ENCODE measurements at places on chromosomes 6 and 20.

DNA sequence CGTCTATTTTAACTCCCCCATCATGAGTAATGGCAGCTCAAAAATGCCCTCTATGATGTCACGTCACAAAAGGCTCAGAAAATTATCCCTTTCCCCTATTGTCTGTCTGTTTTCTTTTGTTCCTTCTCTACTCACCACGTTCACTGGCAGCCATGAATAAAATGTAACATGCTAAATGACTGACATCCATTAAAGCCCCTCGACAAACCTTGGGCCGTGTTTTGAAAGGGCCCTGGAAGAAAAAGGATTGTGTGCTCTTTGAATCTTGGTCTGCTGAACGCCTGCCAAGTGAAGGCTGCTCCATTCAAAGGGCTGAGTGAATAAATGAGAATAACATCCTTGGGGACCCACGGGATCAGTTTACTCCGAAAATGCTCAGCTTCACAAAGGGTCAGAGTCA, 118.7 kb downstream of the RPS12 start:
- DNase-seq: no peak

DNA sequence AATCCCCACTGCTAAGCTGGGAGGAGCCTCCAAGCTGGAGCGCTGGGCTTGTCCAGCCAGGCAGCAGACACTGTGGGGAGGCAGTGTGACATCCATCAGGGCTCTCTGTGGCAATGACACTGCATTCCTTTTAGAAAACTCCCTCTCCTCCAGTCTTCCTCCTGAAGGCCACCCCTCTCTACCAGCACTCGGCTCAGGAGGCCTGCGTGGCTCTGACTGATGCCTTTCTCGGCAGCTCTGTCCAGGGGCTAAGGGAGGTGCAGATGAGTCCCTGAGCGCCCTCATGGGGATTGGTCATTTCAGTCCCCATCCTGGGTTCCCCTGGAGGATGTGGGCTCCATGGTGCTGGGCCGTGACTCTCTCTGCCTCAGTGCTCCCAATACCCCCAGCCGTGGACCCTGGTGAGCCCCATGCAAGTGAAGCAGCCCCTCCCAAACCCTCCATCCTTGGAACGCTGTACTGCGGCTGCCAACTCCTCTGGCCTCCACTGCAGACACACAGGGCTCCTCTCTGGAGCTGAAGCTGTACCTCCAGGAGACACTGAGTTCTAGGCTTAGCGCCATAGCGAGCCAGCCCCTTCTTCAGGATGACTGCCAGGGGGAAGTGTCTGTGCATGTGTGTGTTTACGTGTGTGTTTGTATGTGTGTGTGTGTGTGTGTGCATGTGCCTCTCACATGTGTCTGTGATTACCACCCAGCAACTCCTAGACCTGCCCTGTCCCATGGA, 209.6 kb downstream of the ERMARD start:
- DNase-seq: no peak

- DNase-seq: no peak
These were observed 36.9 kb upstream of the NT5E start for GRCh38 chr6:85412911-85413430.

- no peak for DNase-seq
These were observed 39.3 kb downstream of the ATXN1 start for GRCh38 chr6:16721977-16722376.

DNA sequence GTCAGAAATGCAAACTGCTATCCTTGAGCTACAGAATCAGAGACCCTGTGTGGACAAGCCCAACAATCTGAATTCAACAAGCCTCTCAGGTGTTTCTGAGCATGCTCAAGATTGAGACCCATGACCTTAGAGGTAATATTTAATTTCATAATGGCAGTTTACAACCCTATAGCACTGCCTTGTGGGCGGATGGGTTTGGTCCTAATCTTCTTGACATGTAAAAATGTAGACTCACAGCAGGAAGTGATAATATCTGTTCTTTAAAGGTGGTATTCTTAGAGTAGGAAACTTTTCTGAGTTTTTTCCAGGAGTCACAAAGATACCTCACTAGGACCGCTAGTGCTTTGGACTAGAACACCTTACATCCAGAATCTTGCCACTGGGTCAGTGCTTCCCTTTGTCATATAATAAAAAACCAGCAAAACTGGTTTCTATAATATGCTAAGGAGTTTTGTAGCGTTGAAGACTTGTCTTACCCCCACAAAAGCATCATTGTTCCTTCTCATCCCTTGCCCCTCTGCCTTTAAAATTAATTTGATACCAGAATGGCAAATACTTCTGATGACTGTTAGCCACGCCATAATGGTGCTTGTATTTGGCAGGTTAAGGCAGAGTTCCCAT, 52.6 kb downstream of the E2F3 start:
- DNase-seq: no peak

GRCh38 chr6:133341607-133342158, 100.5 kb downstream of the EYA4 start:
- no peak for DNase-seq

GRCh38 chr6:137157601-137158000, 15.8 kb downstream of the IL22RA2 start:
- no peak for DNase-seq

DNA sequence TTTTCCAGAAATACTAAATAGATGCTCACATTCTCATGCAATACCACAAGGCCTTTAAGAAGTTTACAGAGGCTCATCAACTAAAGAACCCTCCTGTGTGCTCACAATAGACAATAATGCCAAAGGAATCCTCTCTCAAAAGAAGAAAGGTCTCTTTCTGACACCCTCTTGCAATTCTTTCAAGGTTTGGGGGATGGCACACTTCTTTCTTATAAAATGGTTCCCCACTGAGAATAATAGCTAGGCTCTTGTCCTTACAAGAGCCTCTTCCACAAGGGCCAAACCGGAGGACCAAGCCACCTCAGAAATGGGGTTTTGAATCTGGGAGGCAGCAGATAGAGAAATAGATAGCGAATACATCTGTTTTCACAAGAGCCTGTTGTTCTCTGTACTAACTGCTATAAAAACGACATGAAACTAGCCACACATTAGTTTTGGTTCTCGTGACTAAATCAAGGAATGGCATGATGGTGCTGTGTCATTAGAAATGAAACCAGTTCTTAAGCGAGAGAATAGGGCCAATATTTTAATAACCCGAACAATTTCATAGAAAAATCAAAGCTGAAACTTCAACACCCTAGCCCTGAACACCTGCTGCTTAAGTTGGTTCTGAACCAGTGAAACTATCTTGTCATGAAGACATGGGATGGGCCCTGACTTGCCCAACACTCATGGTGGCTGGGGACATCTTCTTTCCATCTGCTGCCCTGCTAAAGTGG, 81.1 kb downstream of the PRDM1 start:
- DNase-seq: no peak

DNA sequence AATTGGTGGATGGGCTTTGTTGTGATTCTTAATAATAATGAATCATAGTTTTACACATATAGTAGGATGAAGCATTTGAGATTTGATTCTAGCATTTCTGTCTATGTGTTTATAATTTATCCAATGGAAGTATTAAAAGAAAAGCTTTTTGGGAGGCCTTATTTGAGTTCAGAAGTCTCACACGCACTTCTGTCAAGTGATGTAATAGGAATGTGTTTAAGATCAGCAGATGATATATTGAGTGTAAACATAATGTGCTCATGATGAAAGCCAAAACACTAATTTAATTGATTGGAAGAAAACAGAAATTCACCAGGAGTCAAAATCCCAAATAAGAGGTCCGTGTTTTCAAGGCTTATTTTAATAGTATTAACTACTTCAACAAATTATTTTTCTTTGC, 435.6 kb upstream of the HSF2 start:
- DNase-seq: no peak

GRCh38 chr6:84224251-84224650, 3.2 kb downstream of the CEP162 start:
- DNase-seq: no peak

DNA sequence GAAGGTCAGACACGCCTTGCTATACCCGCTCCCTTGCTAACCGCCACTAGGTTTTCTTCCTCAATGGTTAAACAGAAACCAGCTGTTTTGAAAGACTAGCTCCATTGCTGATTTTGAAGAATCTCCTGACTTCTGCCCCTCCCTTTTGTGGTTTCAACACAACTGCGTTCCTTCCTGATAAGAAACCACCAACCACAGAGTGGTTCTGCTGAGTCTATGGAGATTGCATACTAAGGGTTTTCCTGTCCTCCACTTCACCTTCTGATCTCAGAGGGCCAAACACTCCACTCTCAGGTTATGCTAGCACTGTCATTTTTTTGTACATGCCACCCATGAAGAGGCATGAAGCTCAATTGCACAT, 207.9 kb downstream of the MYLK4 start:
- DNase-seq: no peak

- DNase-seq: no peak
These were observed 15.5 kb upstream of the RBM38 start for GRCh38 chr20:57375652-57376230.

DNA sequence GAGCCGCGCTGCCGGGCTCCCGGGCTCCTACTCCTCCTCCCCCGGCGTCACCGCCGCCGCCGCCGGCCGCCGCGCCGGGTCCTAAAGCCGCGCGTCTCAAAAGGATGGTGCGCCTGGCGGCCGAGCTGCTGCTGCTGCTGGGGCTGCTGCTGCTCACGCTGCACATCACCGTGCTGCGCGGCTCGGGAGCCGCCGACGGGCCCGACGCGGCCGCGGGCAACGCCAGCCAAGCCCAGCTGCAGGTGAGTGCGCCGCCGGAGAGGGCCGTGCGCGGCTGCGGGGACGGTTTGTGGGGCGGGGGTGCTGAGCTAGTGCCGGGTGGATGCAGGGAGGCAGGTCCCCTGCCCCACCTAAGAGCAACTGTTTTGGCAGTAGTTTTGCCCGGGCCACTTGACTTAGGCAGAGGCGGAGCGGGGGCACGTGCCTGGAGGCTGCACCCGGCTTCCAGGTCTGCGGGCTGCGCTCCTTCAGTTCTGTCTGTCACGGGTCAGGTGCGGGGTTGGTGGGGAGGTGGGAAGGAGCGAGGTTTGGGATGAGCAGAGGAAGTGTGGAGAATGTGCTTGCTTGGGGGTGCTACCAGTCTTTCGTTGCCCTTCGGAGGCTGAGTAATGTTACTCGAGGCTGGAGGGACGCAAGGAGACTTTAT, 722 bp downstream of the ISM1 start:
- peak; percentile 12 for DNase-seq

GRCh38 chr6:40799296-40800140, 212.4 kb upstream of the LRFN2 start:
- DNase-seq: no peak

- DNase-seq: no peak
These were observed 271.1 kb downstream of the CDH4 start for GRCh38 chr20:61523145-61523544.

GRCh38 chr6:27865850-27866356, 46.3 kb downstream of the OR2B2 start:
- no peak for DNase-seq

GRCh38 chr6:143969077-143969476, 39.0 kb downstream of the PLAGL1 start:
- DNase-seq: no peak

DNA sequence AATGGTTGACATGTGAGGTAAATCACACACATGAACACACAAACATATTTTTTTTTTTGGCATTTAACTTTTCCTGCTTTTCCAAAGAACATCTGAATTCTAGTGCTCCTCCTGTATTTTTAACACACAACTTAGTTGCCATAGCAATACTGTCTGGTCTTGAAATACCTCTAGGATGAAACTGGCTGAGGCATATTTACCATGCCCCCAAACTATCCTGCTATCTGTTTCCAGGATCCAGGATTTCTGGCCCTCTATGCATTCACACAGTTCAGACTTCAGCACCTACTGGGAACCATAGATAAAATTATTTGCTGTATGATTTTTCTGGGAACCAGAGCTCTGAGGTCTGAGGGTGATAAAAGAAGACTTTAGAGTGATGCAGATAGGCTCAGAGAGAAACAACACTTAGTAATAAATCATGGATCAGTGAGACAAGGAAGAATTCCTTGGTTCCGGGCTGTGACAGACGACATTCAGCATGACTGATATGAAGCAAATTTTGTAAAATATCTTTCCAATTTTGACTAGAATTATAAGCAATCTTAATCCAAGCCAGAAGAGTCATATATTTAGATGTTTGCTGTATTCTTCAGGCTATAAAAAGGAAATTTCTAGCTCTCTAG, 359.7 kb downstream of the BTBD9 start:
- no peak for DNase-seq

DNA sequence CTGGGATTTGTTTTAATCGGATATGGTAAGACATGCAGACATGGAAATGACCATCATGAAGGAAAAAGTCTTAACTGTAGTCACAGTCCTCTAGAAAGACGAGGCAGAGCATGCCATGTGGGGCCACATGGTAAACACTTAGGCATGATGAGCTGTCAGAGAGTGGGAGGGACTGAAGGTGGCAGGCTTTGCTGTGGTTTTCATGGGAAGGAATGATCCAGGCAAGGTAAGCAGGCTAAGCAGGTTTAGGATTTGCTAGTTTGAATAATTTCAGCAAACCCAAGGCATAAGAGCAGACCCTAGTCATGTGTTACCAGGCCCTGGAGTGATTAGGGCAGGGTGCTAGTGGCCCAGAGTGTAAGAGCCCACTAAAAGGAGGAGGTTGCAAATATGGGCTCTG, 47.2 kb upstream of the STMND1 start:
- no peak for DNase-seq

DNA sequence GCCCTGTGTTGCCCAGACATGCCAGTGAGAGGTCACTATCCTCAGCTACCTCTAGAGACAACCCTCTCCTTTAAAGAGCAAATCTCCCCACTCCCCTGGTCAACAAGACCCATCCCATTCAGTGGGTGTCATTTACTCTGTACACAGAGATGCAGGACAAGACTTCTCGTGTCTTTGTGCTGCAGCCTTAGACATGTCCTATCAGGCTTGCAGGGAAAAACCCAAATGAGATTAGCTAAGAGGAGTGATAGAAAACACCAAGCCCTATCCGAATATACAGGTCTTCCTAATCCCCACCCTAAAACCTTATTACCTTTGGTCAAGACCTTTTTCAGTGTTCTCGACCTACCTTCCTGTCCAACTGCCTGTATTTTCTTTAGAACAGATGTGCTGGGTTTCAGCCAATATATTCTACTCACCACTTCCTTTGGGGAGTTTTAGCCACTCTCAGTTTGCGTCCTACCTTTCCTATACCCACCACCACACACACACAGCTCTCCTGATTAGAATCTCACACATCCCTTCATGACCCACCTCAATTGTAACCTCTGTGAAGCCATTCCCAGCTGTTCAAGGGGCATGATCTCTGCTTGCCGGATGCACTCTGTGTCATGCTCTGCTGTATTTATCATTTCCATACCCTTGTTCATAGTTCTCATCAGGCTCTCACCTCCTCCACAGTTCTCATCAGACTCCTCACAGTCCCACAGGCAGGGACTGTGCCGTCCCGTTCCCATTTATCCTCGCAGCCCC, 39.7 kb downstream of the TRAM2 start:
- DNase-seq: no peak

DNA sequence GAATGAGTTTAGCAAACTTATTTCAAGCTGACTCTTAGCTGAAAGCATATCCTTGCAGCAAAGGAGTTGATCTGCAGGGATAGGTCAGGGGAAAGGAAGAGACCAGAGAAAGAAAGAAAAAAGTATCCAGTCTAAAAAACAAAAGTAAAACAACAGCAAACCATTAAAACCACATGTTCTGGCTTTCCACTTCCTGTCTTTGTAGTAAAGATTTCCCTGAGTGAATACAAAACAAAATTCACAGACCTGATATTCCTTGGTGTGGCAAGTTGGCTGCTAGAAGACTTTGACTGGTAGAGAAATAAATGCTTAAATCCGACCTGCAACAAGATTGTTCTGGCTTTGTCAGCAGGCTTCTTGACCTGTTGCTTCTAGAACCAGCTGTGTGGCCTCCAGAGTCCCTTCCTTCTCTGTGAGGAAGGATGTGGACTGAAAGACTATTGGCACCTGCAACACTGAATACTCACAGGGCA, 23.4 kb upstream of the MCM3 start:
- no peak for DNase-seq
